Cardiac septum (tissue), 1 donor: ENCODE measurements at places on chromosomes 4 and X. TPM values are rescaled to one million over a fixed set of nuclear protein-coding genes. Genes with fewer than 3 reads are reported as not detected.

DNA sequence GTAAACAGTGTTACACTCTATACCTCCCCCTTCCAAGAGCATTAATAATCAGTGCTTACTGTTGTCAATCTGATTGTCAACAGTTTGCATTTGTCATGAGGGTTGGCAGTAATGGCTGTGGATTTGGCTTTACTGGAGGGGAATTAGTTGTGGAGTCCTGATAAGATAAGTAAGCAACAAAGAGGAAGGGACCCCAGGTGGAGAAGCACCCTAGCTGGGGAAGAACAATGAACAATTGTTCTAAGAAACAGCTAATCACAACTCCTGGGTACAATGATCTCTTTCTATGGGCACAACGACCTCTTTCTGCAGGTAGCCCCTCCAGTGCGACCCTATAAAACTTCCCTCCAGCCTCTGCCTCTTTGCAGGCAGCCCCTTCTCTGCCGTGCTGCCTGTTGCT, 53.2 kb upstream of the CDKN2AIP start:
- no peak for DNase-seq

DNA sequence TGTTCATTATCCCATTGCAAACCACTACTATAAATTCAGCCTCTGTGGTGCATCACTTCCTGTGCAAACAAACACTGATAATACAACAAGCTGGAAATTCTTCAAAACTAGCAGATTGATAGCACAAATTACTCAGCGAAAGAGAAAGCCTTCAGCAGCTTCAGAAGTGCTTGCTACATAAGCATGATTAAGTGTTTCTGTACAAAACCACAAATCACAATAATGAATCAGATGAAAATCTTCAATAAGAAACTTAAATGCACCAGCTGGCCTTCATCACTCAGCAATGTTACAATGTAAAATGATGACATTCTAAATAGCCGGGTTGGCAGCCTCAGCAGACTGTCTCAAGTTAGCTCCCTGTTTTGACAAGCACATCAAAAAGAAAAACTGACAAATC, 262.2 kb downstream of the SPOCK3 start:
- no peak for DNase-seq

DNA sequence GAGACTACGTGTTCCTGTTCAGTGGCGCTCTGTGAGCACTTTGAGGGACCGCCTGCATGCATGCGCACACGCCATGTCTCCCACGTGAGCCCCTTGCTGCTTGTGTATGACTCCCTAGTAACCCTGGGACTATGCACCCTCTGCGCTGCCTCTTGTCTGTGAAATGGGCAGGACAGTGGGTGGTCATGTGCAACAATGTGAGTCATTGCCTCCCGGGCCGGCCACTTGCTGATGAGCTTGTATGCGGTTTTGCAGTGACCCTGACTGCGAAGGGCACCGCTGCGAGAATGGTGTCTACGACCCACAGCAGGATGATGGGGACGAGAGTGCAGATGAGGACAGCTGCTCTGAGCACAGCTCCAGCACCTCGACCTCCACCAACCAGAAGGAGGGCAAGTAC, 61.4 kb downstream of the TNIP2 start:
- DNase-seq = no peak

DNA sequence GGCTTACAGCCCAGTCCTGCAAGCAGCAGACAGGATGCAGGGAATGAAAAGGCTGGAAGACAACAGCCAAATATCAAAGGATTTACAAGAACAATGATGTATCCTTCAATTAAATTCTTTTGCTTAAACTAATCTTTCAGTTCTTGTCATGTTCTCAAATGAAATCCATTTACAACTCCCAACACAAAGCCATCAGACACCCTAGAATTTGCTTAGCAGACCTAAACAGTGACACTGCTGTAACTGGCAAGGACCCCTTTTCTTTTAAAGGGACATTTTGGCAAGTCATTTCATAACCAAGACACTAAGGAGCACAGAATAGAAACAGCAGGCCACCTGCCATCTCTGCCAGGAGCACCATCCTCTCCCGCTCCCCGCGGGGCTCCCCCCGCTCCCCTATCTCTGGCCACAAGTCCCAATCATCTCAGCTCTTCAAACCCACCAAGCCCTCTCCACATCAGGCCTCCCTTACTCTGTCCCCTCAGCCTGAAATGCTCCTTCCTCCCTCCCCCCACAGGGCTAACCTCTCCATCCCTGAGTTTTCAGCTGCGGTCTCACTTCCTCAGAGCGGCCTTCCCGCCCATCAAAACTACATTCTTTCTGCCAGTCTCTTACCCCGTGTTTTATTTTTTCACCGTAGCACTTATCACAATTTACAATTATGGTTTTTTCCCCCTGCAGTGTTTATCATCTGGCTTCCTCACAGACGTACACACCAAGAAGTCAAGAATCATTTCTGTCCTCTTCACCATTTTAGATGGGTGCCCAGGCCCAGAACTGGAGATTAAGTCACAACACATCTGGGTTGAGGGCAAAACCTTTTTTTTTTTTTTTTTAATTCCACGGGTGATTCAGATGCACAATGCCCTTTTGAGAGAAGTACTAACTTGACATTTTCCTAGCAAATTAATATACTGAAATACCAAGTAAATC, 45.8 kb downstream of the TSPAN5 start:
- DNase-seq = no peak

- no peak for DNase-seq
Observed at GRCh38 chr4:105060628-105061027, 86.0 kb upstream of the TET2 start.

- no peak for DNase-seq
Observed at GRCh38 chr4:110270492-110271197, 72.2 kb upstream of the ELOVL6 start.

DNA sequence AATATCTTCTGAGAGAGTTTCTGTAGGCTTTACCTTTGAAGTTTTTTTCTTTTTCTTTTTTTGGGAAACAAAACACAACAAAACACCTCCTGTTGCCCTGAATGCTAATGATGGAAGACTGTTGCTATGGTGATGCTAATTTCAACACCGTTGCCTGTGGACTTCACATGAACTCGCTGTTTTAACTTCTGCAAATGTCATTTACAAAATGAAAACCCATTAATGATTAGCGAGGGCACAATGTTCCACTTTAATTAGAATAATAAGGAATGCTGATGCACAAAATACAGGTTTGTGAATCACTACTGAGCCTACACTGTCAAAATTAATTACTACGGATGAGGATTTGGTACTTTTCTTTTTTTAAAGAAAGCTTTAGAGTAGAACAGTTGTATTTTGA, 227.1 kb upstream of the FTHL17 start:
- DNase-seq = no peak

DNA sequence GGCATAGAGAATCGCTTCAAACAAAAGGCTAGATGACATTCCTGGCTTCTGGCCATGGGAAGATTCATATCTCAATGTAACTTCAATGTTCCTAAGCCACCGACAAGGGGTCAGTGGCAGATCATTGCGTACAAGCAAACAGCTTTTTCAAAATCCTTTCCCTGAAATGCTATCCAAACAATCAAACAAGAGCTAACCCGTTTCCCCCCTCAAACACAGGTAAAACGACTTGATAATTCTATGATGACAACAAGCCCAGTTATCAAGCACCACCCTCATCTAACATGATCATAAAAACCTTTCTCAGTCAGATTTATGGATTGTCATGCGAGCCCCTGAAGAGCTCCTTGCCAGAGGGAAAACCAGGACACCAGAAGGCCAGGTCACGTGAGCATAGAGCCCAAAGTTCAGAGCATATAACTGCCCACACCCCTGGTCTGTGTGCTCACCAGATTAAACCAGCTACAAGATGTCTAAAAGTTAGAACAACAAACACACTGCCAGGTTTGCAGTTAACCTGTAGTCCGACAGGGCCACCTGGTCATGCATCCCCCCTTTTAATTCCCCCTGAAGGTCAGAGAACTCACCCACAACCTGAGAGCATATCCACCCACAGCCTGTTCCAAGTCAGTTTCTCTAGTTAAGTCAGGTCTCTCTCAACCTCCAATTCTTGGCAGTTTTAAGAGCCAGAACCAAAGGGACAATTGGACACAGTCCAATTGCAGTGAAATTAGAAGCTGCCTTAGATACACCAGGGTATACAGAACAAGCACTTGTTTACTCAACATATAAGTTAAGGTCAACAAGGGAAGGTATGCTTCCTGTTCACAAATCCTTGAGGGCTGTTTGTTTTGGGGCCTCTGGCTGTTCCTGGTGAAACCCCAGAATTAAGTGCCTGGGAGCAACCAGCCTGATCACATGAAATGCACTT, 248.1 kb upstream of the PPARGC1A start:
- no peak for DNase-seq

DNA sequence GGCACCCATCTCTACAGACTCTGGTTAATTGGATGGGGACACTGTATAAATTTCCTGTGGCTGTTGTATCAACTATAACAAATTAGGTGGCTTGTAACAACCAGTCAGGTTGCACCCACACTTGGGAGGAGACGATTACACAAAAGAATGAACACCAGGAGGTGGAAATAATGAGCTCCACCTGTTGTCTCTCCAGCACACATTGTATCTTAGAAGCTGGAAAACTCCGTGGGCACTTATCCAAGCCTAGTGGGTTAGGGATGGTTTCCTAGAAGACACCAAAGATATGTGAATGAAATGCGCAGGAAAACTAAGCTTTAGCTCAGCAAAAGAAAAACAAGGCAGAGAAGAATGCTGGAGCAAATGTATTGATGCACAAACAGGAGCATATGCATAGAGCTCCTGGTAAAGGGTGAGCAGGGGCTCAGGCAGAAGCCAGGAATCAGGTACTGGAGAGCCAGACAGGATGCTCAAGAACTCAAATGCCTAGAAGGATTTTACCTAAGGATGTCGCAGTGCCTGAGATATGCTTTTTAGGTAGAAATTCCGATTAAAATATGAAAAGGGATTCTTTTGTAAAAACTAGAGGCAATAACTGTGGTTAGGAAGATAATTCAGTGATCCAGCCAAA, 111.7 kb downstream of the GALNTL6 start:
- DNase-seq = no peak

DNA sequence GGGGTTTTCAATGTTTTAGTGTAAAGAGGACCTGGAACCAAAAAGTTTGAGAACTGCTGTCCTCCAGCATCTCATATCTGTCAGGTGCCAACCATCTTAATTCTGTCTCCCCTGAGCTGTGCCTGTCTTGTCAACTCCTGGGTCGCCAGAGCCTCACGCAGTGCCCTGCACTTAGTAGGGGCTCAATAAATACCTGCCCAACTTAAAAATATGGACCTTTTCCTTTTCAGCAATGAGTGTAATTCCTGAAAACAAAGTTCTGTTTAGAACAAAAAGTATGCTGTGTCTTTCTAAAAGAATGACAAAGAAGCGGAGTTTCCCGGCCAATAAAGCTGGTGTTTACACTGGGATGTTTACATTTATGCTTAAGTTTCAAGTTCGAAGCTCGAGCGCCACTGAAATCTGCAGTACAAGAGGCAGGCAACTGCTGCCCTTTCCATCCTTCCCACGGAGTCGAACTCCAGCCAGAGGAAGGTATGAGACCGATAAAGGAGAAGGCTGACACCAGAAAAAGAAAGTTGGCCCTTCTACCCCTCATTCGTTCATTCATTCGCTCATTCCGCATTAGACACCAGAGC, 1.1 kb upstream of the HTATSF1 start:
- no peak for DNase-seq

- DNase-seq = no peak
Observed at GRCh38 chrX:82658492-82658891, 849.6 kb upstream of the POU3F4 start.

- DNase-seq = no peak
Observed at GRCh38 chr4:102217345-102217744, 127.9 kb downstream of the SLC39A8 start.

- DNase-seq = peak; percentile 65
Observed at GRCh38 chrX:150759568-150760416, 66.6 kb downstream of the MTMR1 start.

DNA sequence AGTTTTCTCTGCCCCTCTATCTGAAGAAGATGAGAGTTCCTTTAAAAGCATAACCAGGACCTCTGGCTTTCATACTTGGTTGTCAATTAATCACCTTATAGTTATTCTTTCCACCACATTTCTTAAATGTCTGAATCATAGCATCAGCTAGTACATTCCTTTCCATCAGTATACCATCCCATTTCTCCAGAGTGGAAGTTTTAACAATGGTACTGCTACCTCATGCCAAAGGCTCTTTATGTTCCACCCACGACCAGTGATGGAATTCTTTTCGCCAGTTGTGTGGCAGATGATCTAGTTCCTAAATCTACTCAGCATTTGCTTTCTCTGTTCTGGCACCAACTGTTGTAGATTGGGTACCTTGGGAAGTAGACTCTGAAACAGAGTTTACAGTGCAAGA, 379.8 kb downstream of the ZNF674 start:
- DNase-seq = no peak

DNA sequence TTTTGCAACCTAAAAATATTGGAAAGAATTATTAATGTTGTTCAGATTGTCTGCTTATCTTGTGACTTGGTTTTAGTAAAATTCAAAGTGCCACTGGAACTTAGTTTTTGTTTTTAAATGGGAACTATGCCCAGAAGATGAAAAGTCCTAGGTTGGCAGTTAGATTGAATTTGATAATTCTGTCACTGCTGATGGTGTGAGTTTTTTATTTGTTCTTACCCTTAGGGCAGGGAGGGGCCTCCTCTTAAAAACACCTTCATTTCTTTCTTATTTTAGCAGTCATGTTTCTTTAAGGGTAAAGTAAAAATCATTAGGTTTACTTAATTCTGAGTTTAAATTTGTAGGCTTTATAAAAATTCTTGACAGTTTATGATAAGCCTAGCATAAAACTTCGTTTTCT, 80.6 kb downstream of the AFF1 start:
- DNase-seq = no peak

- DNase-seq = no peak
Observed at GRCh38 chr4:169774466-169775445, 17.0 kb upstream of the HPF1 start.

DNA sequence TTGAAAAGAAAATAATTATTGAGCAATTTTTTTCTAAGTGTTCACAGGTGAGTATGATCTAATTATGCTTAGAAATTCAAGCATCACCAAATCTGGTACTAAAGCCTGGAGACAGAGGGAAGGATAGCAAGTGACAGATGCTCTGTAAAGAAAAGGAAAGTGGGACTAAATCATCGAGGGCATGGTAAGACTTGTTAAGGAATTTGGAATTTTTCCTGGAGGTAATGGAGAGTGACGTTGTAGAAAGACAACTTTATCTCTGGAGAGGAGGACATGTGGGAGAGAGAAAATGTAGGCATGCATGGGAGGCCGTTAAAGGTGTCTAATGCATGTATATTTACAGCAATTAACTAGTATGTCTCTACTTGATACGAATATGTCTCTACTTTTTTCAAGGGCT, 333.2 kb upstream of the ATOH1 start:
- DNase-seq = no peak

Gene SERTM2
- total RNA-seq = 0.08 TPM

Gene RGS12
- total RNA-seq = 19.1 TPM

Gene DDX53
- not detected for total RNA-seq

Gene FAM241A
- 6.7 TPM for total RNA-seq

Gene FGF13
- 1.2 TPM for total RNA-seq

Gene IRS4
- not detected for total RNA-seq

Gene NPY1R
- 1.6 TPM for total RNA-seq

Gene PHOX2B
- not detected for total RNA-seq

Gene SGMS2
- 37.8 TPM for total RNA-seq

Gene SFRP2
- 2.1 TPM for total RNA-seq

Gene IL21
- total RNA-seq = not detected

Gene MAGEA2
- total RNA-seq = not detected

Gene ANOS1
- 4.2 TPM for total RNA-seq

Gene ACOX3
- total RNA-seq = 29.3 TPM

Gene PABPC5
- total RNA-seq = 0.67 TPM

Gene CLTRN
- total RNA-seq = 0.94 TPM

Gene LETM1
- 37.8 TPM for total RNA-seq
